GF-D8 (cell line): ENCODE measurements at places on chromosomes 3 and 15.

GRCh38 chr15:68203486-68203885 is 1.6 kb downstream of the CALML4 start:
- no peak for DNase-seq

- no peak for DNase-seq
Observed at GRCh38 chr3:125437631-125438435, 62.7 kb upstream of the ZNF148 start.

DNA sequence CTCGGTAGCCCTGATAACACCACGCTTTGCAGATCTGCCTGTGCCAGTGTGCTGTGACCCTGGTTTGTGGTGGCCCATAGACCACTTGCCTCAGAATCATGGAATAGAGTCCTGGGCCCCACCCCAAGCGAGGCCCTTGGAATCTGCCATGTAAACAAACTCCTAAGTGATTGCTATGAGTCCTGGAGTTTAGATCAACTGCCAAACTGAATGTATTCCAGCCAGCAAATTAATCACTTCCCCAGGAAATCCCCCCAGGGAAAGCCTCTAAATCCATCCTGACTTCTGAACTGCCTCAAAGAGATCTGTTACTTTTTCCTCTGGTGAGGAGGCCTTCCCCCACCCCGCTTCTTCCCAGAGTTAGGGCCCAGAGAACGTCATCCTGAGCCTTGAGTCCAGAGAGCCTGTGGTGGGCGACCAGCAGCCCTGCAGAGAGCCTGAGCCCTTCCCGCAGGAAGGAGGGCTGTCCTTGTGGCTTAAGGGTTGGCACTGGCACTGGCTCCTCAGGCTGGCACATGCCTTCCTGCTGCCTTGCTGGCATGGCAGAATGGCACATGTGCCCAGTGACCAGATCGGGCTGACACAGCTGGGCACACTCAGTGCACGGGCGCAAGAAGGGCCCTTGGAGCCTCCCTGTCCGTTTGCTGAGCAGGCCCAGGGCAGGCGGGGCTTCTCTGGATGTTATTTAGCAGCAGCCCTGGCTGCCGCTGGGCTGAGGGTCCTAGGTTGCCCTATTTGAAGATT is 50.6 kb upstream of the PLXNA1 start:
- DNase-seq: no peak

DNA sequence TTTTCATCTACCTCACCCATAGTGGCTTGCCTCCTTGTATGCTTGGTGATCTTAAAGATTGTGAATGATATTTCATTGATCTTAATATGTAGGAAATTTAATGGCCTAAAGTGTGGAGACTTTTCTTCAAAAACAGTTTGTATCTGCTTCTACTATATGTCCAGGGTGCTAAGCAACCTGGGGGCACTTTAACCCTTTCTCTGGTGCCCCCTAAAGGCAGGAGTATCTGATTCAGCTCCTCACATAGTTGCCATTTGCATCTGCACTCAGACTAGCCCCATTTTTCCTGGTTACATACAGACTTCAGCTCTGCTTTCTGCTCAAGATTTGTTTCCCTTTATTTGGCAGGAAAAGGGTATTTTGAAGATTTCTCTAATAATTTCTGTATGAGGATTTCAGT is 5.2 kb upstream of the PFN2 start:
- DNase-seq: no peak

DNA sequence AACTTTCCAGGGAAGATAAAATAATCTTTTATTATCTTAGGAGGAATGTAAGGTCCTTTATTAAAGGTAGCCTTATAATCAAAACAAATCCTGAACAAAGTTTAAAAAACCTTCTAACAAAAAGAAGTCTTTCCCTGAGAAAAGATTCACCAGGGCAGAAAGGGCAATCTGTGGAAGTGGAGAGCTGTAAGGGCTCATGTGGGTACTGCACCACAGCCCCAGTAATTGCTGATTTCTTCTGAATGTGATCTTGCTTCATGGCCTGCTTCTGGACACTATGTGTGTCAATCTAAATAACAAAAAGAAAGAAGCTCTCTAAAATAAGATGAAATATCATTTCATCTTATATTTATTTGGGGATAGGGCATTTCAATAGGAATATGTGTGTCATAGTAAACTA is 1501.6 kb downstream of the OTOL1 start:
- no peak for DNase-seq

DNA sequence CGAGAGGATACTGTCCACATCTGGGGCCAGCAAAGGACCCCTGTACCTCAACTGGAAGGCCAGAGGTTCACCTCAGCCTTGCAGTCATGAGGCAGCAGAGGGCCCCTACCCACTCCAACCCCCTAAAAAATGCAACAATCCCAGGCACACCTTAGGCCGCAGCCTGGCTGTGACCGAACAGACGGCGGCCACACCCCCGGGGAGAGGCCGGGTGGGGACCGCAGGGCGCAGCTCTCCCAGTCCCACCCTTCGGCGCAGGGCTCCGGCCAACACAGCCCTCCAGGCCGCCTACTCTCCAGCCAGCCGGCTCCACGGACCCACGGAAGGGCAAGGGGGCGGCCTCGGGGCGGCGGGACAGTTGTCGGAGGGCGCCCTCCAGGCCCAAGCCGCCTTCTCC is 457 bp upstream of the DNAJA4 start:
- DNase-seq: no peak
